ENCODE measurements at places on chromosomes 5 and 9. TPM values are rescaled to one million over a fixed set of nuclear protein-coding genes. Genes with fewer than 3 reads are reported as not detected.

Gene PCDHB5
- 0.39 TPM for total RNA-seq

Gene SHB
- 16.5 TPM for total RNA-seq

Gene SETD9
- total RNA-seq, result 7.5 TPM

Gene GOLGA2
- 77.1 TPM for total RNA-seq

Gene THBS4
- total RNA-seq, result 0.91 TPM

Gene SH3TC2
- 0.52 TPM for total RNA-seq

Gene ALDH1B1
- 16.8 TPM for total RNA-seq

Gene STPG3
- not detected for total RNA-seq

Gene FAM81B
- not detected for total RNA-seq

Gene FGF1
- total RNA-seq, result not detected

Gene PCDHB16
- 0.13 TPM for total RNA-seq

Gene C7
- 3.1 TPM for total RNA-seq

Gene DMGDH
- total RNA-seq, result 1.2 TPM

Gene S1PR3
- total RNA-seq, result 89.6 TPM

Gene BHMT2
- 1.2 TPM for total RNA-seq

Gene PDCD1LG2
- 4.7 TPM for total RNA-seq

Gene PCDHGA12
- total RNA-seq, result 17.4 TPM

Gene DUSP1
- 207 TPM for total RNA-seq

Gene IRGM
- not detected for total RNA-seq

Gene GPSM1
- total RNA-seq, result 71.6 TPM

Gene AFAP1L1
- total RNA-seq, result 9.7 TPM

Gene DBH
- not detected for total RNA-seq

Gene TUT7
- total RNA-seq, result 23.7 TPM

Gene ABO
- total RNA-seq, result not detected

Gene VCAN
- 261 TPM for total RNA-seq

Gene SPINK13
- total RNA-seq, result not detected

Gene FGD3
- total RNA-seq, result not detected

Gene SHOC1
- not detected for total RNA-seq

Gene LCN15
- total RNA-seq, result not detected

Gene APC
- total RNA-seq, result 19.2 TPM

Gene ADAMTS16
- 0.52 TPM for total RNA-seq

Gene SEMA6A
- total RNA-seq, result 3.4 TPM

Gene ZBTB34
- 4.7 TPM for total RNA-seq

Gene EIF4E1B
- not detected for total RNA-seq

Gene PCDHB10
- total RNA-seq, result 0.13 TPM

Gene EMB
- total RNA-seq, result 3.2 TPM

Gene FAM78A
- 0.24 TPM for total RNA-seq

Gene ZNF483
- 0.13 TPM for total RNA-seq

Gene ISCA1
- total RNA-seq, result 32.9 TPM

Gene ZNG1A
- 22.4 TPM for total RNA-seq

Measured in epithelial cell of alveolus of lung (primary cell).